Esophagus squamous epithelium (tissue), 5 donors: ENCODE measurements at places on chromosomes 6 and 20.

- DNase-seq, result no peak
These were observed 124.3 kb downstream of the DLL1 start for GRCh38 chr6:170166511-170167122.

DNA sequence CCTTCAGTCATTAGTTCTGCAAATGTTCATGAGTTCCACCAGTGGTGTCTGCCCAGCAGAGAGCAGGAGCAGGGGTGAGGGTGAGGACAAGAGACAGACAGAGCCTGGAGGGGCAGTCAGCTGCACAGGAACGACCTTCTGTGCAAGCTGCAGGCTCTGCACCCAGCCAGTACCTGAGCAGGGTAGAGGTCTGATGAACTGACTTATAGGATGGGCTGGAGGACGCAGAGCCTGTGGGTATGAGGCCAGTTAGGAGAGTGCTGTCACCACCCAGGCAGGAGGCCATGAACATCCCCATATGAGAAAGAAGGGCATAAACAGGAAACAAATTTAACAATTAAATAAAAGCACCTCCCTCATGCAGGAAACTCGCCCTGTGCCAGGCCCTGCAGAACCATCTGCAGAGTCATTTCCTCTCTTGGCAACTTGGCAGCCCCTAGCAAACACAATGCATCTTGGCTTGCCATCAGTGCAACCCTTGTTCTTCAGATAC lies 17.9 kb downstream of the C6orf15 start:
- DNase-seq, result no peak

- no peak for DNase-seq
These were observed 442.3 kb downstream of the CDC5L start for GRCh38 chr6:44829836-44830235.

DNA sequence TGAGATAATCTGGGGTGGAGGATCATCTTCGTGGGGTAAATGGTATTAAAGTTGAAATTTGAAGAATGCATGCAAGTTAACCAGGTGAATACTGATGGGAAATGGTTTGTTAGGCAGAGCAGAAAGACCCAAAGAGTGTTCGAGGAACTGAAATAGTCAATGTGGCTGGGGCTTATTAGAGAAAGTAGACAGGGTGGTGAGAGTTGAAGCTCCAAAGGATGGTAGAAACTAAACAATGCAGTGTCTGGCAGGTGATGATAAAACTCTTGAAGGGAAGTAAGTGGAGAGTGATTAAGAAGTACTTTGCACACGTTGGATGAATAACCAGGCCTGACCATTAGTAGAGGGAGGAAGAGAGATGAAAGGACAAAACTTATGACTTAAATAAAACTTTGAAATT lies 39.8 kb upstream of the CENPW start:
- DNase-seq, result no peak

DNA sequence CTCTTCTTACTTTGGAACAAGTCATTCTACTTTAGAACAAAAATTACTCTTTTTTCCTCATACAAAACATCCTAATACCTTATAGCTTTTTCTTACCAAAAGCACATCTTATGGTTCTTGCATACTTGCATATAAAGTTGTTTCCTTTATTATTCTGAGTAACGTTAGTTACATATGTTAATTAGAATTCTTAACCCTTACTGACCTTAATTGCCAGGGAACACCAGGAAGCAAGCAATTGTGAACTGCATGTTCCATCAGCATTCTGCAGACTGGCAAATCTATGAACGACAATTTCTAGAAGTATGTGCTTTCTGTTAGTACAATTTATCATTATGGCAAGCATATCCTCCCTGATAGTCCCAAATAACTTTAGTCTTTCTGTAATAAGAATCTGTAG lies 831.0 kb downstream of the C6orf118 start:
- DNase-seq, result no peak

DNA sequence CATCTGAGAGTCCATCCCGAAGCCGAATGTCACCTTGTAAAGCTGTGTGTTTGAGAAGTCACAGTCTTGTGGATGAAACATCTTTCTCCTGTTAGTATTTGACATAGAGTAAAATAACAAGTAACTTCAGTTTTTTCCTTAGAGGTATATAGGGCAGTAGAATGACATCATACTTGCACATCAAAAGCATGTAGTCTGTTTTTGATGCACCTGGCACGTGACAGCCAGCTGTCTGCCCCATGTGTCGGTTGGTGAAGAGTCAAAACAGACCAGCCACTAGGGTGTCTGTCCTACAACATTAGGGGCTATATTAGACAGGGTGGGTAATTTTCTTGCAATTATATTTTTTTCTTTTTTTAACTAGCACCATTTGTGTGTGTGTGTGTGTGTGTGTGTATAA lies 70.2 kb downstream of the SNX9 start:
- no peak for DNase-seq

DNA sequence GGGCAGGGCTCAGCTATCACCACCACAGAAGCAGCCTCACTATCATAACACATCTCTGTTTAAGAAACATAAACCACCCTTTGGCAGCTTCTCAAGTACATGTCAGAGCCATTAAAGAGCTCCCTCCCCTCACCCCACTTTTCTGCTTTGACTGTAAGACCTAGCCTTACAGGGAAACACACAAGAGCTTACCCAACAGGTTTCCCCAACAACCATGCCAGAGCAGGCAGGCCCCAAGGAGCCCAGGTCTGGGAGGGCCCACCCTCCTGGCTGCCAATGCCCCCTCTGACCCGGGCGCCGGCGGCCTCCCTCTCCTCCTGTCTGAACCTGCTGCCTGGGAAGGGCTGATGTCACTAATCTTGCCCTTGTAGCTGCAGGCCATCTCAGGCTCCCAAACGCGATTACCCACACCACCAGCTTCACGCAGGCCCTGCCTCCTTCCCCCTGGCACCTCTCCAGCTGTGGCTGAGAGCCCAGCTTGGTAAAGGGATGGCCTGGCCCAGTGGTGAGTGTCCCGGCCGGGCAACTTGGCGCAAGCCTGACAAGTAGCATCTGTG lies 402.0 kb downstream of the MAFB start:
- DNase-seq, result peak; percentile 26

- no peak for DNase-seq
These were observed 83.1 kb upstream of the TOX2 start for GRCh38 chr20:43831481-43832065.

GRCh38 chr6:45822246-45822812 lies 193.3 kb downstream of the CLIC5 start:
- DNase-seq, result no peak

DNA sequence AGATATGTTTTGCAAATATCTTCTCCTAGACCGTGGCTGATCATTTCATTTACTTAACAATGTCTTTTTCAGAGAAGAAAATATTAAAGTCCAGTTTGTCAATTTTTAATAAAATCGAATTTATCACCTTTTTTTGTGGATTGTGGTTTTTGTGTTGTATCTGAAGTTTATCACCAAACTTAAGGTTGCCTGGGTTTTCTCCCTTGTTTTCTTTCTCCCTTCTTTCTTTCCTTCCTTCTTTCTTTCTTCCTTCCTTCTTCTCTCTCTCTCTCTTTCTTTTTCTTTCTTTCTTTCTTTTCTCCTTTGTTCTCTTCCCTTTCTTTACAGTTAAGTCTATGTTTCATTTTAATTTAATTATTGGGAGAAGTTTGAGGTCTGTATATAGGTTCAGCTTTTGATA lies 68.7 kb downstream of the RNF182 start:
- no peak for DNase-seq

DNA sequence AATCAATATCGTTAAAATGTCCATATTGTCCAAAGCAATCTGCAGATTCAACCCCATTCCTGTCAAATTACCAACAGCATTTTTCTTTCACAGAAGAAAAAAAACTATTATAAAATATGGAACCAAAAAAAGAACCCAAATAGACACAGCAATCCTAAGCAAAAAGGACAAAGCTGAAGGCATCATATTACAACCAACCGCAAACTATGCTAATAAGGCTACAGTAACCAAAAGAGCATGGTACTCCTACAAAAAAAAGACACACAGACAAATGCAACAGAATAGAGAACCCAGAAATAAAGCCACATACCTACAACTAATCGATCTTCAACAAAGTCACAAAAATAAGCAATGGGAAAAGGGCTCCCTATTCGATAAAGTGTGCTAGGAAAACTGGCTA lies 49.2 kb downstream of the RNGTT start:
- no peak for DNase-seq

DNA sequence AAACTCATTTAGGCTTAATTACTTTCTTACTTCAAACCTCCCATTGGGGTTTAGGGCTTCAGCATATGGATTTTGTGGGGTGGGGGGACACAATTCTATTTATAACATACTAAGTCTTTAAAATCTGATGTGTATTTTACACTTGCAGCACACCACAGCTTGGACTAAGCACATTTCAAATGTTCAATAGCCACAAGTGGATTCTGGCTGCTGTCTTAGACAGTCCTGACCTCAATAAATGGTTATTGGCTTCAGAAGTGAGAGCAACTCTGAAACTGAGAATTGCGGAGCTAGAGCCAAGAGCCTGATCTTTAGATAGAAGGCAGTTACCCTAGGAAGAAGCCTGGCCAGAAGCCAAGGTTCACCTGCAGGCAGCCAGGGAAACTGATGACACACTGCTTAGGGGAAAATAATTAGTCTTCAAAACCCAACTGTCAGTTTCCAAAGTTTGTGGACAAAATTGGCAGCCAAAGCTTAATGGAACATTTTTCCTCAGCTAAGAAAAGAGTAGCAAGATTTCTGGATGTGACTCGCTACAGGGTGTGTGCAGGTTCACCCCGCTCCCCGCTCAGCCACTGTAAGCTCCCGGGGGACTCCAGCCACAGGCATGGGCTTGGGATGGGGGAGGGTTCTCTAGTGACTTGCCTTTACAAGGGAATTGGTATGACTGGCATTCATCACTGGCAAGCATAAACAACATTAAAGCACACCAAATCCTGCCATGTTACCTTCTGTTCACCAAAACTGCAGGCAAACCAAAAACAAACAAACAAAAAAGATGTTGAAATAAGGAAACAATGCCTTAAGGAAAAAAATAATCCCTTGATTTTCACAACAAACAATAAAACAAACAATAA lies 219.8 kb downstream of the TFAP2A start:
- DNase-seq, result no peak

GRCh38 chr6:106168097-106168888 lies 82.2 kb downstream of the PRDM1 start:
- no peak for DNase-seq

DNA sequence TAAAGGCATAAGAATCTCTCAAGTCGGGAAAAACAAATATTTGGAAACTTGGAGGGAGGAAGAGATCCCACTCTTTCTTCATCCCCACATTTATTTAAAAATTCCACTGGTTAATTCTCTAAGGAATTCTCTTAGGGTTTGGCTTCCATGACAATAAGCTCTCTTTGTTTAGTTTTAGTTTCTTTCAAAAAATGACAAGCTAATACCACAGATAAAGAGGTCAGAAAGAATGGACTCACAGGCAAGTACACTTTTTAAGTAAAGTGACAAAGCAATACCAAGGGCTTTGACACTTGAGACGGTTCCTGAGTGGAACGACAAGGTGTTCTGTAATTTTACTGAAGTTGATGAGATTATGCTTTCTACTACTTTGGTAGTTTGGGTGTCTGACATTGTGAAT lies 872.1 kb downstream of the PHF3 start:
- no peak for DNase-seq

DNA sequence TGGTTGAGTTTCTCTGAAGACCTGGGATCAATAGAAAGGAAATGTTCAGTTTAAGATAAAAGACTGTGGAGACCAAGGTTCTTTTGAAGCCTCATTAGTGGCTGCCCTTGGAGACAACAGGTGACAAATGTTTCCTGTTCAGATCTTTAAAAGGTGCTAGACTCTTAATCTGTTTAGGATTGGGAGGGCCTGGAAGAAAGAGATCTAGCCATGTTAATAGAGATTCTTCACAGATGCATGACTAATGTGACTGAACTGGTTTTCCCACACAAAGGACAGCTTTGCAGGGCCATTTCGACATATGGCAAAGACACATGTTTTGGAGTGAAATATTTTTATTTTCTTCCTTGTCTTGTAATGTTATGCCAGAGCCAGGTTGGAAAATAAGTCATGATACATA lies 82.2 kb downstream of the WDR27 start:
- no peak for DNase-seq

DNA sequence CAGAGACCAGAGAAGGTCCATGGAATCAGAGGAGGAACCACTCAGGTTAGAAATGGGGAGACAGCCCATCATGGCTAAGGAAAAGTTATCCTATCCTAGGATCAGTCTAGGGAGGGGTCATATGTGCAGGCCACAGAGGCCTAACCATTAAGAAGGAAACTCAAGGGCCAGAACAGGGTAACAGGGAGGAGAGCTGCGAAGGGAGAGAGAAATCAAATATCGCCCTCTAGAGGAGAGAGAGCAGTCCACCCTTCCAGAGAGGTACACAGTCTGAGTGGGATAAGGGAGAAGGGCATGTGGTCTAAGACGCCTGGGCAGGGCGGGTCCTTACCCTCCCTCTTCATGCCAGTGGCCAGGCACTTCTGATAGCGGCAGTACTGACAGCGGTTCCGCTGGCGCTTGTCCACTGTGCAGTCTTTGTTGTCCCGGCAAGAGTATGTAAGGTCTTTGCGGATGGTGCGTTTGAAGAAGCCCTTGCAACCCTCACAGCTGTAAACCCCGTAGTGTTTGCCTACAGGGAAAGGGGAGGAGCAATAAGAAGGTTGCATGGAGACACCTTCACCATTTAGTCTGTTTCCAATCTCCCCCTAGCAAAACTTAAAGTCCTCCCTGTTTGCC lies 2.9 kb downstream of the RXRB start:
- no peak for DNase-seq

GRCh38 chr20:44028003-44028730 lies 113.5 kb downstream of the TOX2 start:
- DNase-seq, result no peak

DNA sequence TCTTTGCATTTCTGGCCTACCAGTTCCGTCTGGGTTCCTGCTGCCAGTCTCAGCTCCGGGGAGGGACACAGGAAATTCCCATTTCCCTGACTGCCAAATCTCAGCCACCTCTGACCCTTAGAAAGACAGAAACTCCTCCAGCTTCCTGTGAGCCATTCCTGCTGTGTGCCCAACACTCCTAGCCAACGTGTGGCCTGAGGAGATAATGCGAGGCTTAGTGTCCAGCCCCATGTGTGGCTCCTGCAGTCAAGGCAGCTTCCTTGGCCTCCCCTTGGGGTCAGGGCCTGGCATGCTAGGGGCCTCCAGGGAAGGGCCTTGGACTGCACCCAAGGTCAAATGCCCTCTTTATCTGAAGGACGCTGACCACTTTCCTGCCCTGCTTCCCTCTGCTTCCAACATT lies 45.1 kb downstream of the MAFB start:
- no peak for DNase-seq

DNA sequence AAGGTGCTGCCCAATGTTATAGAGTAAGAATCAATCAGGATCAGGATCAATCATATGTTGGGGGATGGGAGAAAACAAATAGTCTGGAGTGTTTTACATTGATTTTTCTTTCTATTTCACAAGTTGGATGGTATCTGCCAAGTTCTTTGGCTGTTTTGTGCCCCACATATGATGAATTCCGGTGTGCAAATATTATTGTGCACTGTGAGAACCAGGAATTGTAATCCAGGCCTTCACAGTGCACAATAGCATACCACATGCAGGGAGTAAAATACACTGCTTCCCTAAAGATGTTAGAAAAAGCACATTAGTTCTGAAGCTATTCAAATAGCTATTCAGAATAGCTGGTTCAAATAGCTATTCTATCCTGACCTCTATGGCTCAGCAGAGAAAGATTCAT lies 133.7 kb downstream of the LCA5 start:
- no peak for DNase-seq
